ENCODE measurements at places on chromosomes 12 and 14.

DNA sequence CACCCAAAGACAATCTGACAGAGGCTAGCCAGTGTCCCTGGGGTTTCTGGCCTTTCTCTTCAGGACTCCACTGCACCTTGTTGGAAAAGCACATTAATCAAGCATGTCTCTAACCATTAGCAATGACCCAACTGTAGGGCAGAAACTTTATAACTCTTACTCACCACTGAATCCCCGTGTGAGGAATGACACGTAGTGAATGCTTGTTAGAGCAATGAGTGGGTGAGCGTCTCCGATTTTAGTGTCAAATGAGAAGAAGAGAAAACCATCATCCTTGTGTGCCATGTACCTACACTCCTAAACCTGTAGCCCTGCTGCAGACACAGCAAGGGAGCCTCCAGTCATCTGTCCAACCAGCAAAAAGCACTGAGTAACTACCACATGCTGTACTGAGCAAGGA, 56.5 kb upstream of the GPR68 start:
- DNase-seq = no peak

DNA sequence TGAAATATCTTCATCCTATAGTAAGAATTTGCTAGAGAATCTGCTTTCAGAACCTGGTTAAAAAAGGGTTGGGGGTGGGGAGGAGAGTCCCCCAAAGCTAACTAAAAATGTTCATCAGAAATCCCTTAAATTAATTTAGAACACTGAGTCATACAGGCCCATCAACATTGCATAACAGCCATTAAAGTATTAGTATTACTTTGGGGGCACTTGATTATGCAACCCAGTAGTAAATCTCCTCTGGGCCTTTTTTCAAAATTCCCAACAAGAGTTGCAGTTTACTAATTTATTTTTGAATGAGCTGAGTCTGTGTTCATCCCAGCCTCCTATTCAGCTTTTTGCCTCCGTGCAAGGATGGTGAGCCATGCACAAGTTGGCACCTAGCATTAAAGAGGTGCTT, 8.8 kb upstream of the SLC24A4 start:
- DNase-seq = no peak

DNA sequence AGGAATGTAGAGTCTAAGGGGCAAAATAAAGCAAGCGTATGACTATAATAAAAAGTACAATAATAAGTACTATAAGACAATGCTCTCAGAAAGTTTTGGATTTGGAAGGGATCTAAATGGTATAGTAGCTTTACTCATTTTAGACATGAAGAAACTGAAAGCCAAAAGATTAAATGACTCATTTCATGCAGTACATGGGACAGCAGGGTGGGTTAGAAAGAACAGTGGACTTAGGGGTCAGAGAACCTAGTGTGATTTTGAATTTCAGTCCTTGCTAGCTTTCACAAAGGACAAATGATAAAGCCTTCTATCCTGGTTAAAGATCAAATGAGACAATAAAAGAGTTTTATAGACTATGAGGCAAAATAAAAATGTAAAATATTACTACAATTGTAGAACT, 6.8 kb upstream of the LEMD3 start:
- DNase-seq = no peak

GRCh38 chr12:64781280-64782190, 22.3 kb upstream of the GNS start:
- no peak for DNase-seq

- DNase-seq = no peak
Observed at GRCh38 chr12:127295630-127296029, 971.3 kb upstream of the TMEM132C start.

- DNase-seq = no peak
Observed at GRCh38 chr12:69101505-69101904, 137.9 kb upstream of the CPSF6 start.
